Kidney capillary endothelial cell (primary cell): ENCODE measurements at places on chromosomes 2 and 18.

DNA sequence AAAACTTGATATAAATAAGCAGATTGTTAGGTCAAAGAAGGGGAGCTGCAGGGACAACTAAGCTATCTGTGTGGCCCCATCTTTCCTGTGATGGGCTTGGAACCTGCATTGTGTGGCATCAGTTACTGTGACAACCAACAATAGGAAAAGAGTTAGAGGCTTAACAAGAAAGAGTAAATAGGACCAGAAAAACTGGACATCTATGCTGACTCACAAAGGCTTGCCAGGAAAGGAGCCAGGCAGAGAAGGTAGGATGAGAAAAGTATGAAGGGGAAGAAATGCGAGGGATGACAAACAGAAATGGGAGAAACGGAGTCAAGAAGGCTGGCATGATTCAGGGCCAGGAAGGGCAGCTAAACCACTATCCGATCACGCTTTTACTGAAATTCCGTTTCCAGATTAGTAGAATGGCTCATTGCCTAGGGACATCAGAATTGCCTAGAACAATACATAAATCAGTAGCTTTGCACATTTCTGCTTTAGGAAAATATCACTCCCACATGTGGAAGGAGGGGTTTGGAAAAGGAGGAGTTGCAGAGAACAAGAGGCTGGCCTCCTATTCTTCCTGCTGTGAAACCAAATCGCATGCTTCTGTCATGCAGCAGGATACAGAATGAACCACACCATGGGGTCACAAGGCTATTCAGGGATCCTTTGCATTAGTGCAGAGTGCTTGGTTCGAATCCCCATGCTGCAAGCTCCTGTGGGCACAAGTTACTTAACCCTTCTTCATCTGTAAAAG lies 7.3 kb downstream of the PLA2R1 start:
- no peak for DNase-seq

GRCh38 chr2:103135679-103136078 lies 373.8 kb downstream of the TMEM182 start:
- DNase-seq = no peak

- DNase-seq = no peak
These were observed 393.9 kb upstream of the SLC14A2 start for GRCh38 chr18:45221363-45221762.

- DNase-seq = peak; percentile 46
These were observed 1.5 kb downstream of the KLF7 start for GRCh38 chr2:207164006-207164831.

DNA sequence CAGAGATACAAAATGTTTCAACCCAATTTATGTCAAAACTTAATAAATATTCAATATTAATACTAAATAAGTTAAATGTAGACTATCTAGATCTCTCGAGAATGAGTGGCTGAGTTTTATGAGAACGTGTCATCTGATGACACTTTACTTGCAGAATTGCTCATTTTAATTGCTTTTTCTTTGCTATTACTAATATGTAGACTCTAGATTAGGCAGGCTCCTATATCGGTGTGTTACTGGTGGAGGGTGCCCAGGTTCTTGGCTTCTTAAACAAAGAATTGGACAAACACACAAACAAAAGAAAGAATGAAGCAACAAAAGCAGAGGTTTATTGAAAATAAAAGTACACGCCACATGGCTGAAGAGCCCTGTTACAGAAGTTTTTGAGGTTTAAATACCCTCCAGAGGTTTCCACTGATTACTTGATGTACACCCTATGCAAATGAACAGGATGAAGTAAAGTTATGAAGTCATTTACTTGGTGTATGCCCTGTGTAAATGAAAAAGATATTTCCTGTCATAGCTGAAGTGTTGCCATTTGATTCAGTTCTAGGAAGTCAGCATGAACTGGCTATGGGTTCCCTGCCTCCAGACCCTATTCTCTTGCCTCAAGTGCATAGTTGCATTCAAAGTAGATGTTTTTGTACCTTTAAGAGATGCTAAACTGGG lies 122.9 kb upstream of the ITGA4 start:
- no peak for DNase-seq

GRCh38 chr2:168060986-168061750 lies 186.2 kb downstream of the STK39 start:
- DNase-seq = no peak

GRCh38 chr2:99444222-99444621 lies 45.6 kb downstream of the REV1 start:
- DNase-seq = no peak

DNA sequence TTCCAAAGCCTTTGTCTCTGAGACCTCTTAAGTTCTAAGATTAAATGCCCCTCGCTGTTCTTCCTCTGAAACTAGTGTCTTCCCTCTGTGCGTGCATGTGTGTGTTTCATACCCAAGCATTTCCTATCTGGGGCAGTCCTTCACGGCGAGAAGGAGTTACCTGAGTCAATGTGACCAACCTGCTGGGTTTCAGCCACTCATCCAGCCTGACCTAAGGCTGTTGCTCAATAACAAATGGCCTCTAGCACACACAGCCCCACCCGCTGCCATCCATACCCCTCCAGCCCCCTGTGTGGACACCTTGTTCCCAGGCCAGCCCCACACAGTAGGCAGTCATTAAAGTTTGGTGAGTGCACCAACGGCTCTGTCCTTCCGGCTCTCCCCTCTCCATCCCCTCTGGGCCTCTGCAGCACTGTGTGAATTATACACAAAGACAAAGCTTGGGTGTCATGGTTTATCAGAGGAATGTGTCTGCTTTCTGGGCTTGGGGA lies 53.8 kb upstream of the FOSL2 start:
- no peak for DNase-seq

GRCh38 chr18:77161961-77162360 lies 29.4 kb upstream of the MBP start:
- no peak for DNase-seq

DNA sequence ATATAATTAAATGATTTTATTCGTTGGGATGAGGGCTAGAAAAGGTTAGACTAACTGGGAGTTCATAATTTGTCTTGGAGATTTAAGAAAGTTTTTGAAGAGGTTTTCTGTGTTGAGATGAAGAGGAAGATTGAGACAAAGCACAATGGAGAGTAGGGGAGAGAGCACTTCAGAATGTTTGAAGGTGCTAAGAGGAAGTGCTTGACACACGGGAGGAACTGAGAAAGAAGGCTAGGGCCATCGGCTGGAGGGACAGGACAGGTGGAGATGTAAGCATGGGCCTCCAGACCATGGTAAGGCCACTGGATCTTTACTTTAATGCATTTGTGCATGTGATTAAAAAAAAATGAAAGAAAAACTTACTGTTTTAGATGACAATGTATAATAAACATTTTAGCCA lies 31.5 kb downstream of the GREB1L start:
- DNase-seq = no peak

DNA sequence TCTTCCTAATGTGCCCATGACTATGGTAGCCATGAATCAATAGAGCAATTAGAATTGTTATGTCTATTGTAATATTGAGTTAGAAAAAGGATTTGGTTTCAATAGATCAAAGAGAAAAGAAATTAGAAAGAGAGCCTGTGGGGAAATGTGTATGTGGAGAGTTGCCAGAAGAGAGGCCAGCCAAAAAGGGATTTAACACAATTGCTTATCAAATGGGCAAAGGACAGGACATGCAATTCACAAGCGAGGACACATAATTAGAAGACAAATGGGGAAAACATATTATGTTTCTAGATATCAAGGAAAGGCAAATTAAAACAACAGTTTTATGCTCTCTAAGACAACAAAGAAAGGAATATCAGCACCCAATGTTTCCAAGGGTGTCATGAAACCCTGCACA lies 403.2 kb upstream of the KLHL29 start:
- no peak for DNase-seq

DNA sequence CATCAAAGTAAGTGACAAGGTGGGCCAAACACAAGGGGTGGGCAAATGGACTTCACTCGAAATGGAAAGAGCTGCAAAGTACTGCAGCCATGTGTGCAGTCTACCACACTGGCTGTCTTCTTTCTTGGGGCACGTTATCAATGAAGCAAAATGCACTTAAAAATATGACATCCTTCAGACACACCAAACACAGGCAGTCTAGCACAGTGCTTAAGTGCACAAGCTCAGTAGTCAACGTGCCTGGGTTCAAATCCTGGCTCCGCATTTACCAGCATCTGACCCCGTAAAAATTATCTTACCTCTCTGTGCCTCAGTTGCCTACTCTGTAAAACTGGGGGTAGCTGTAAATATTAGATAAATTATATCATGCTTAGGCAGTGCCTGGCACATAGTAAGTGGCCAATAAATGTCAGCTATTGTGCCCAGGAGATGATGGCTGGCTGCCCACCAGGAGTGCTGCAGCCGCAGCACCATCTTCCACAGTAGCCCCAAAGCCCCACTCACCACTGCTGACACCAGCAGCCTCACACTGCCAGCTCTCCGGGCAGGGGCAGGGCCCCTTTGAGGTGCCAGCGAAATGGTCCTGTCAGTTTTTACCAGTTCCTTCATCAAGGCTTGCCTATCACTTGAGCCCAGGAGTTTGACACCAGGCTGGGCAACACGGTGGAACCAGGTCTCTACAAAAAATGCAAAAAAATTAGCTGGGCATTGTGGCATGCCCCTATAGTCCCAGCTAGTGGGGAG lies 121.8 kb upstream of the SLC1A4 start:
- no peak for DNase-seq

DNA sequence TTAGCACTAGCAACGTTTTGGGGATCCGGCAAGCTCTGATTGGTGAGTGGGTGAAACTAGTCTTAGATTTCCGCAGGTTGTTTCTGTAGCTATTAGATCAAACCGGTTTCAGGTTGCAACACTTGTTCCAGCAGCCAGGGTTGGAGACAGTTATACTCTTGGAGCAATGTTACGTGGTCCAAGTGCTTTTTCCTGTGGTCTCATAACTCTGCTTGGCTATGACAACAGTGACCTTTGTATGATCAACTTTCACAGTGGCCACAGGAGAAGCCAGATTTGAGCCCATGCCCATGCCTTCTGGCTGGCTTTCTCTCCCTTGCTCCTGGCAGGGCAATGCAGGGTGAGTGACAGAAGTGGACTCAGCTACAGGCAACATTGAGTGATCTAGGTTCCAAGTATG lies 84.5 kb upstream of the TAF1B start:
- no peak for DNase-seq

DNA sequence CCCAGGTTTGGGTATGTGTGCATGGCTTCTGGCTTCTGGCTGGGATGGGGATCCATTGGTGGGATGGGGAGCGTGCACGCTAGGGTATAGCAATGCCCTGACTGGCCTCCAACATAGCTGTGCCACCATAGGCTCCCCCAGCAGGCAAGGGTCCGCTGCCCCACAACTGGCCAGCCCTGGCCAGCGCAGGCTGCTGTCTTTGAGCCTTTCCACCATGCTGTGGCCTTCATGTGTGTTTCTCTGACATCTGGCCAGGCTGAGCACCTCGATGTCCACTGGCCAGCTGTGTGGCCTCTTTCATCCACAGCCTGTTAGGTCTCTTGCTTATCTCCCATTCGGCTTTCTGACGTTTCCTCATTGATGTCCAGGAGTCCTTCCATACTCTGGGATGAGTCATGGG lies 231.3 kb downstream of the NDUFA10 start:
- DNase-seq = no peak

DNA sequence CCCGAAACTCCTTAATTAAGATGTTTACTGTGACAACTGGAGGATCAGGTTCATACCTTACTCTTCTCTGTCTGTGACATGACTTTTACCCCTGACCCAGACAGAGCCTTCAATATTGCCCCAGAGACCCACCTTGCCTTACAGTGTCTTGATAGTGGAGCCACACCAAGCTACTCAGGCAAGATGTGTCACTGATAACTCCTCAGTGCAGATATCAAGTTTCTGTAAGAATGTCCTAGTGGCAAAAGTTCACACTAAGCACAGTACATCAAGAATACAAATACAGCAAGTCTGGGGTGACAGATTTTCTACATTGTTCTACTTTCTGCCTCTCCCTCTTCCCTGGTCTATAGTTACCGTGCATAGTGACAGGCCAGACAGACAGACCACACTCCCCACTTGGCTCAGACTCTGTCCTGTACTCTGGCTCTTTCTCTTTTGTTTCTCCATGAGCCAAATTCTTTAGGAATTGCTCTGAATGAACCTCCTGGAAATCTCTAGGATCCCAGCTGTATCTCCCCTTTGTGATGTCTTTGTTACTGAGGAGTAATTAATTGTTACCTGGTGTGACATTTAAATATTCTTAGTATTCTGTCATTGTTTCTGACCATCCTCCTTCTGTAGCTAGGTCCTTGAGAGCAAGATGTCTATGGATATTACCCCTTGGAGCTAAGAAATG lies 24.1 kb upstream of the APOB start:
- DNase-seq = no peak

GRCh38 chr18:79092874-79093273 lies 23.7 kb downstream of the ATP9B start:
- no peak for DNase-seq

- no peak for DNase-seq
These were observed 1.8 kb upstream of the DRC1 start for GRCh38 chr2:26399771-26400376.

- DNase-seq = no peak
These were observed 59.7 kb upstream of the NABP1 start for GRCh38 chr2:191618046-191618780.

DNA sequence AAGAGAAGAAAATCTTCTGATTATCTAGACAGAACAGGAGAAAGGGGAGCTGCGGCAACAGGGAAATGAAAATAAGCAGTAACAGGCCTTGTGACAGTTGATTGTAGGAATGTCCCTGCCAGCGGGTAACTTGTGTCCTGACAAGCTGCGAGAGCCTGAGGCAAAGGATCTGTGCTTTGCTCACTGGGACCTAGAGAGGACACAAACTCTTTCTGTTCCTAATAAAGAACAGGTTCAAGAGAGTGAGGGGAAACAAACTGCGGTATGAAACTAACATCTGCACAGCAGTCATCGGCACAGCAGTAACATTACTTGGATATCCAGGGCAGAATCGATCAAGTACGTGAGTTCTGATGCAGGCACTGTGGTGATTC lies 103.7 kb upstream of the THOC1 start:
- no peak for DNase-seq

DNA sequence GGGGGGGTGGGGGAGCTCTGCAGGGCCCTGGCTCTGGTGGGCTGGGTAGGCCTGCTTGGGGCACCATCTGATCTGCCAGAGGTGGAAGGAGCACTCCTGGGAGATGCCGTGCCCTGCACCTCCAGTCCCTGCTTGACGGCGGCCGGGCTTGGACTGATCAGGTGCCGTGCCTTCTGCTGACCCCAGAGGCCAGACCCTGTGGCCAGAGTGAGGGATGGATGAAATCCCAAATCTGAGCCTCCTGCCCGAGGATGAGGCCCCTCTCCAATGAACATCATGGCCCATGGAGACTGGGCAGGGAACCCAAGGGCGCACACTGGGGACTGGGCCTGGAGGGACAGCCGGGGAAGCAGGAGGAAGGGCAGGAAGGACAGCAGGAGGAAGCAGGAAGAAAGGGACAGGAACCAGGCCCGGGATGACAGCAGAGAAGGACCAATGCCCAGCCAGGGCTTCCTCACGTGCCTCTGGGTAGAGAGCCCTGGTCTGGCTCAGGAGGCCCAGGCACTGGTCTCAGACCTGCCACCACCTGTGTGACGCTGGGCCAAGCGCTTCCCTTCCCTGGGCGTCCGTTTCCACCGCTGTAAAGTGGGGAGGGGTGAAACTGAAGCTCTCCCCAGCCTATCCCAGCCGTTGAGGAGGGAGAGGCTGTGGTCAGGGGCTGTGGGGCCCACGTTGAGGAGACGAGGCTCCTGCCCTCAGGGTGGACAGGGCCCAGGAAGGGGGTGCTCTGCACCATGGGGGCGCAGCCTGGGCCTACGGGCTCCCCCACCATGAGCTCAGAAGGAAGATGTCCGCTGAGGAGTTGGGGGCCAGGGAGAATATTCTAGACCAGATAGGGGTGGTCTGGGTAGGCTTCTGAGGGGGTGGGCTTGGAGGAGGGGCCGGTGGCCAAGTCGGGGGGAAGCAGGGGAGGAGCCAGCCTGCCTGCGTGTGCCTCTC lies 1.0 kb upstream of the GPR35 start:
- no peak for DNase-seq

GRCh38 chr2:70073493-70073892 lies 13.8 kb upstream of the PCBP1 start:
- DNase-seq = no peak
